ENCODE measurements at places on chromosomes 12 and 14.

- no peak for DNase-seq
These were observed 26.4 kb upstream of the FAM222A start for GRCh38 chr12:109687250-109687649.

DNA sequence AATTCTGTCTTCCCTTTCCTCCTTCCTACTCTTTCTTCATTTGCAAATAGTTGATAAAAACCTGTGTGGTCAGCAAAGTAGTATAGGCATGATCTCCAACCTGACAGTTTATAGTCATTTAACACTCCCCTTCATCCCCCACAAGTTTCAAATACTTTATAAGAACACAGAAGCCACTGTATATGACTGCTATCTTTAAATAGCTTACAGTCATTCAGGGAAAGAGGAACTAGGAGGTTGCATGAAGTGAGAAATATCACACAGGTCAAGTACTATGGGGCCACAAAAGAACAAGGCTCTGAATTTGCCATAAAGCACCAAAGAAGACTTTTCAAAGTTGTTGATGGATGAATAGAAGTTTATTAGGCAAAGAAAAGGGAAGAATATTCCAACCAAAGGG is 431.3 kb downstream of the NPAS3 start:
- no peak for DNase-seq

DNA sequence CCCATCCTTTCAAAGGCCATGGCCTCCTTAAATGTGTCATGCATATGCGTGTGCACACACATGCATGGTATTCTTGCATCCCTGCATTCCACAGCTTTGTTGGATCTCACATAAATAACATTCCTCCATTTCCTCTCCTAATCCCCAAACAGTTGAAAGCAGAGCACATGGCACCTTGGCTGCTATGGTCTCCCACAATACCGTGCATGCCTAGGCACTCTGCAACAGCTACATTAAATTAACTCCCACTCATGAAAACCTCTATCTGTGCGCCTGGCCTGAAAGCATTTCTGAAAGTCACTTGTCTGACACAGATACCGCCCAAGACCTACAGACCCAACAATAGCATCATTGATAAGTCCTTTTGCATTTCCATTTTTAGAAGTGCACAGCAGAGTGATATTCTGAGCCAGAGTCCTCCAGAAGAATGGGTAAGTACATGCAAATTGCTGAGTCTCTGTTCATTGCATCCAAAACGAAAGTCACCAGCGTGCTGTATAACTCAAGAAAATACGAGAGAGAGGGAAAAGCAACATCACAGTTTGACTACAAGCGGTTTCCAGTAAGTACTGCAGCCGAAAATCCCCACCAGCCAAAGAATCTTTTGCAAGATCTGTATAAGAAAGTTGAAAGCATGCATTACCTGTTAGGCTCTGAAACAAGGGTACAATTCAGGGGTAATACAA is 436 bp downstream of the ASB2 start:
- DNase-seq, result no peak

DNA sequence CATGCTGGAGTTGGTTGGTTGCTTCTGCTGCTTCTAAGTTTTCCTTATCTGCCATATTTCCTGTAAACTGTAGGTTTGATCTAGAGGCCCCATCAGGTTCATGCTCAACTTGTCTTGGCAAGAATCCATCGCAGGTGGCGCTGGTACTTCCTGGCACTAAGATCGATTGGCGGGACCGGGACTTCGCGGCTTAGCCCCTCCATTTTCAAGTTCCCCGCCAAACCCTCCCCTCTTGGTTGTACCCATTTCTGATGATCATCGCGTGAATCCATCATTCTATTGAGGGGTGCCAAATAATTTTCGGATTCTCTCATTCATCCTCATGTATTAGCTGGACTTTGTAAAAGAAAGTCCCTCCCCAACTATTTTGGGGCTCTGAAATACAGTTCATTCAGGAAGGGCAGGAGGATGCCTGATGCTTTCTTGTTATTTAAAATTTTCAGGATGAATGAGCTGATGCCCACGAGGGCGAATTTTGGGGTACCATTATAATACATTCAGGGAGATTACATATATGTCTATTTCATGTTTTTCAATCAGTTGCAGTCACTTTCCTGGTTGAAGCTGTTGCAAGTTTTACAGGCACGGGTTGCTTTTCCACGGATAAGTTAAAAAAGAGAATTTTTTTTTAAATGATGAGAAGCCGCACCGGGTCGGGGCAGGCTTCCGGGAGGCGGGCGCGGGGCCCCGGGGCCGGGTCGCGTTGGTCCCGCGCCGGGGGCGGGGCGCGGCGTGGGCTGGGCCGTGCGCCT is 395 bp upstream of the BRI3BP start:
- DNase-seq, result no peak

DNA sequence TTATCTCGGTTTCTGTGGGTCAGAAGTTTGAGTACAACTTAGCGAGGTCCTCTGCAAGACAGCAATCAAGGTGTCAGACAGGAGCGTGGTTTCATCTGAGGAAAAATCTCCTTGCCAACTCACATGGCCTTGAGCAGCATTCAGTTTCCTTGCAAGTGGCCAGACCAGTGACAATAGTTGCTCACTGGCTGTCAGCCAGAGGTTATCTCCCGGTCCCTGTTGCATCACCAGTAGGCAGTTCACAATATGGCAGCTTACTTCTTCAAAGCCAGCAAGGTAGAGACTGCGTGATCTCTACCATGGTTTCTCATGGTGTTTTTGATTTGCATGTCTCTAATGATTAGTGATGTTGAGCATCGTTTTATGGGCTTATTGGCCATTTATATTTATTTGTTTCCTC is 143.8 kb upstream of the DAAM1 start:
- no peak for DNase-seq

DNA sequence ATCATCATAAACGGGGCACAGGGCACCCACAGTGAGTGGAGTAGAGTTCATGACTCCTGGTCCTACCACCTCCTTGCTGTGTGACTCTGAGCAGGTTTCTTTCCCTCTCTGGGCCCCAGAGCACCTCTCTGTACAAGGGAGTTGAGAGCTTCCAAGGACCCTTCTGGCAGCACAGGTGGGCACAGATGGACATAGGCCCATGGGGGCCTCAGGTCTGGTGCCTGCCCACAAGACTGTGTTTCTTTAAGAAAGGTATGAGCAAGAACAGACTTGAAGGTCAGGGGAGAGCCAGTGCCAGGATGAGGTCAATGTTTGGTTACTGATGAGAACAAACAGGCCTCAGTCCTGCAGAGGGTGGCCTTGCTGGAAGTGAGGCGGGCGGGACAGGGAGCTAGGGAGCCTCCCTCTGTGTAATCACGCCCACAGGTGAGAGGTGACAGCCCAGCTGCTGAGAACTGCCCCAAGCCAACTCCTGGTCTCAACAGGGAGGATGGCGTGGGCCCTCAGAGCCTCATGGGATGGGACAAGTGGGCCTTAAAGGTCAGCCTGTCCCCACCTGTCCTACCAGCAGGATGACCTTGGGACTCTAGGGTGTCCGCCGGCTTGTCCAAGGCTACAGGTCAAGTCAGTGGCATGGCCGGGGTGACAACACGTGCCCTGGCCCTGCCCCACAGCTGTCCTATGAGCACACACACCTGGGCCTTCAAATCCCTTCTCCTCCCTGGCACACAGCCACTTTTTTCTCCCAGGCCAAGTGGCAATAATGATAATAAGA is 49.1 kb downstream of the CCDC85C start:
- no peak for DNase-seq

GRCh38 chr12:89493670-89494302 is 30.8 kb downstream of the GALNT4 start:
- DNase-seq, result no peak

GRCh38 chr12:109589240-109589590 is 15.6 kb downstream of the MVK start:
- no peak for DNase-seq

- DNase-seq, result peak; percentile 22
These were observed 26.6 kb upstream of the NXPH4 start for GRCh38 chr12:57190037-57190436.

- no peak for DNase-seq
These were observed 37.8 kb upstream of the NAA30 start for GRCh38 chr14:57352396-57353170.

GRCh38 chr14:24051176-24051788 is 527 bp upstream of the CARMIL3 start:
- no peak for DNase-seq

- no peak for DNase-seq
These were observed 381.4 kb downstream of the ETNK1 start for GRCh38 chr12:23006413-23006812.

GRCh38 chr12:47758834-47759690 is at the start of gene RAPGEF3:
TSS of gene RAPGEF3 (minus strand) at chr12:47758880. CDS start at chr12:47758556, 324 bp downstream.
- DNase-seq, result peak; percentile 94

DNA sequence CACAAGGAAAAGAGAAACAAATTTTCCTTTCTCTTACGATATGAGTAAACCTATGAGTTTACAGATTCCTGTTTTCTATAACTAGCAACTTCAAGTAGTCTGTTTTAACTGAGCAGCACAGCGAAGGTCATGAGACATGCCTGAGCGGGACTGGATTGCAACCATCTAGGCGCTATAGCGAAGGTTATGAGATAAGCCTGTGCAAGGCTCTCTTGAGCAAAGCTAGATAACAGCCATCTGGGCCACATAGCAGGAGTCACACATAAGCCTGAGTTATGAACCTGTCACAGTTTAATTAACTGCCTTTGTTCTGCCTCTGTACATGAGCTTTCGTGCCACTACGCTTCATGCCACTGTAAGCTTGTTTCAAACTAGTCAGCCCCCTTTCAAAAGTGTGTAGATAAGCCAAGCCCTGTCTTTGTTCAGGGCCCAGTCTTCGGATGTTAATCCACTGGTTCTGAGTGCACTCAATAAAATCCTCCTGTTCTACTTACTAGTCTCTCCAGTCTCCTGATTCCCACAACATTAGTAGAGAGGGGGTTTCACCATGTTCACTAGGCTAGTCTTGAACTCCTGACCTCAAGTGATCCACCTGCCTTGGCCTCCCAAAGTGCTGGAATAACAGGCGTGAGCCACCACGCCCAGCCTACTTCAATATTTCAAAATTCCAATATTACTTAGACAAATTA is 47.1 kb downstream of the SEC23A start:
- no peak for DNase-seq

GRCh38 chr14:39467889-39468524 is 35.8 kb upstream of the FBXO33 start:
- DNase-seq, result no peak

DNA sequence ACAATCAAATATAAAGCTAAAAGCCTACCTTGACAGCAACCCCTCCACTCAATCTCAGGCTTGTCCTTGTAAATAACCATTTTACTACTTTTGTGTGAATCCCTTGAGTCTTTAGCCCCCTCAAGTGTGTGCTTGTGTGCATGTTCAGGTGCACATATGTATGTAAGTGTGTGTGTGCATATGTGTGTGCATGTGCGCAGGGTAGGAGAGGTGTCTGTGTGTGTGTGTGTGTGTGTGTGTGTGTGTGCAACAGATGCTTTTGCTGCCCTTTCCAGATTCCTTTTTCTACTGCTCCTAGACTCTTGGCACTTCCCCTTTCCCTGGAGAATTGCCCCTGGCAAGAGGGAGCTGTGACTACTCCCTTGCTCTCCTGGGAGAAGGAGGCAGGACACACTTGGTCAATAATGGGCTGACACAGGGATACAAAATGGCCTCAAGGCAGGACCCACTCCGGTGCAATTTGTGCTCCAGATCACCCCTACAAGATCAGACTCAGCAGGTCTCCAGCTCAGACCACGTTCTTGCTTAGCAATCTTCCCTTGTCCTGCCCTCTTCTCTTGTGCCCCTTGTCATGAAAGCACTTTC is 73.4 kb downstream of the IFNG start:
- no peak for DNase-seq

- no peak for DNase-seq
These were observed 1322.1 kb downstream of the TMEM121 start for GRCh38 chr14:106848330-106849121.

DNA sequence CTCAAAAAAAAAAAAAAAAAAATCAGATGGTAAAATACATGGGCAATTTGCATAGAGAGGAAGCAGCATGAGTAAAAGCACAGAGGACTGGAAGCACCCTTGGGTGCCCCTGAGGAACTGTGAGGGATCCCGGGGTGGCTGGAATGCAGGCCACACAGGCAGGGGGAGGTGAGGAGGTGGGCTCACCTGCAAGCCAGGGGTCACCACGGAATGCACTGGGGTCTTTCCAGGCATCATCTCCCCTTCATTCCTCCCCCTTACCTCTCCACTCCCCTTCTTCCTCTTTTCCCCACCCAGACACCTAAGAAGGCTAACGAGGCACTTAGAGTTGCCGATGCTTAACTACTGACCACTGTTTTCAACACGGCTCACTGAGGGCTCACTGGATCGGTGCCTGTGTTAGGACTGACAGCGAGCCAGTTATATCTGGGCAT is 14.4 kb upstream of the HIP1R start:
- no peak for DNase-seq

- no peak for DNase-seq
These were observed 78.5 kb downstream of the DICER1 start for GRCh38 chr14:95078867-95079266.

- no peak for DNase-seq
These were observed 99.1 kb downstream of the CAPZA3 start for GRCh38 chr12:18837025-18837424.

GRCh38 chr12:5988659-5989116 is 43.6 kb upstream of the ANO2 start:
- peak; percentile 52 for DNase-seq

DNA sequence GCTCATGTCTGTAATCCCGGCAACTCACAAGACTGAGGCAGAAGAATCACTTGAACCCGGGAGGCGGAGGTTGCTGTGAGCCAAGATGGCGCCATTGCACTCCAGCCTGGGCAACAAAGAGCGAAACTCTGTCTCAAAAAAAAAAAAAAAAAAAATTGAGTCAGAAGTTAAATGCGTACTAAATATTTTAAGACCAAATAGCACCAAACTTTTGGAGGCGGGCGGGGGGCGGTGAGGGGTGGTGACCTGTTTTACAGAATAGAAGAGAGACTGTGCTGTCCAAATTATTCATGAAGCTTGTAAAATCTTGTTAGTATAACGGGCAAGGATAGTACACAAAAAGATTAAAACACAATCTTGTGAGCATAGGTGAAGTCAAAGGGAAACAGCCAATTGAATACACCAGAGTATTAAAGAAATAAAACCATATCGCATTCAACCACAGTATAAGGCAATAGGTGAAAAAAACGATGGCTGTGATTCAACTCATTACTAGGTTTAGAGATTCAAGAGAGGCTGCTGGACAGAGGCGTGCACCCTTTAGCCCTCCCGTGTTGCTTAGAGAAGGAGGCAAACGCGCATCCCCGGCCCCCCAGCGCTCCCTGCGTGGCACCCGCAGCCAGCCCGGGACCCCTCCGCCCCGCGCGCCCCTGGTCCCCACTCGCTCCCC is 571 bp downstream of the ZNF891 start:
- no peak for DNase-seq

DNA sequence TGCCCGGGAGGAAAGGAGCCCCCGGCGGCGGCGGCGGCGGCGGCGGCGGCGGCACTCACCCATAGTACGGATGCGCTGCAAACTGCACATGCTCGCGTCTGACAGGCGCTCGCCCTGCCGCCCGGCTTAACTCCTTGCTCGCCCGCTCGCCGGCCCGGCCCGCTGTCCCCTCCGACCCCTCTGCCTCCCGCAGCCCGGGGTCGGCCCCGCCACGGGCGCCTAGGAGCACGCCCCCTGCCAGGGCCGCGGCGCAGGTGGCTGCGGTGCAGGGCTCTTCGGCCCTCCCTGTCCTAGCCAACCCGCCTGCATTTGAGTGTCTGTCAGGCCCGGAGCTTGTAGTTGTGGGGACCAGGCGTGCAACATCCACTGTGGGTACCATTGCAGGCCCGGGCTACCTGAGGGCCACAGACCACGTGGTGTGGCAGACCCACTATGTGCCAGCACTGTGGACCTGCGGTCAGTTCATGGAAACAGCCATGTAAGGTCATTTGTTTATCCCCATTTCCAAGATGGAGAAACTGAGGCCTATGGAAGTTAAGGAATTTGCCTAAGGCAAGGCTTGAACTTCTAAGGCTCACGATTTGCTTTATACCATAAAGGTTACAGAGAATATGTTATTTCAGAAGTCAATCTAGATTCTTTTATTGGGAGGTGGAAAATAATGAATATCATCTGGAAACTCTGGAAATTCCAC is 17.6 kb upstream of the PLEKHH1 start:
- DNase-seq, result no peak

Measured in amygdala (tissue), 56 donors.